ENCODE measurements at places on chromosomes 6 and 20.

DNA sequence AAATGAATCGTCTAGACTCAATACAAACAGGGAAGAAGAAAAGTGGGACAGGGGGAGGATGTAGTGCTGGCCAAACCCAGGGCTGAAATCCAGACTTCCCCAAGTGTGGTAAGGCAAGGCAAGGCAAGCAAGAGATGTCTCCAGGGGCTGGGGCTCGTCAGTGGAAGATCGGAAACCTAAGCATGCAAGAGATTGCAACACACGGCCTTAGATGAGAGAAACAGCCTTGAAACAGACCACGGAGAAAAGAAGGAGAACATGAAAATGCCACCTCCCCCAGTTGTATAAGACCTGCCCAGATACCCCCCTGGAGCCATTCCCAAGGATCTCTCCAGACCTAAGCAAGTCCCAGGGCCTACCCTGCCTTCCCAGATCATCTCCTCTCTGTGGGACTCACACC is 20.0 kb downstream of the VEGFA start:
- DNase-seq = no peak

GRCh38 chr6:84798257-84798656 is 33.9 kb upstream of the TBX18 start:
- no peak for DNase-seq

DNA sequence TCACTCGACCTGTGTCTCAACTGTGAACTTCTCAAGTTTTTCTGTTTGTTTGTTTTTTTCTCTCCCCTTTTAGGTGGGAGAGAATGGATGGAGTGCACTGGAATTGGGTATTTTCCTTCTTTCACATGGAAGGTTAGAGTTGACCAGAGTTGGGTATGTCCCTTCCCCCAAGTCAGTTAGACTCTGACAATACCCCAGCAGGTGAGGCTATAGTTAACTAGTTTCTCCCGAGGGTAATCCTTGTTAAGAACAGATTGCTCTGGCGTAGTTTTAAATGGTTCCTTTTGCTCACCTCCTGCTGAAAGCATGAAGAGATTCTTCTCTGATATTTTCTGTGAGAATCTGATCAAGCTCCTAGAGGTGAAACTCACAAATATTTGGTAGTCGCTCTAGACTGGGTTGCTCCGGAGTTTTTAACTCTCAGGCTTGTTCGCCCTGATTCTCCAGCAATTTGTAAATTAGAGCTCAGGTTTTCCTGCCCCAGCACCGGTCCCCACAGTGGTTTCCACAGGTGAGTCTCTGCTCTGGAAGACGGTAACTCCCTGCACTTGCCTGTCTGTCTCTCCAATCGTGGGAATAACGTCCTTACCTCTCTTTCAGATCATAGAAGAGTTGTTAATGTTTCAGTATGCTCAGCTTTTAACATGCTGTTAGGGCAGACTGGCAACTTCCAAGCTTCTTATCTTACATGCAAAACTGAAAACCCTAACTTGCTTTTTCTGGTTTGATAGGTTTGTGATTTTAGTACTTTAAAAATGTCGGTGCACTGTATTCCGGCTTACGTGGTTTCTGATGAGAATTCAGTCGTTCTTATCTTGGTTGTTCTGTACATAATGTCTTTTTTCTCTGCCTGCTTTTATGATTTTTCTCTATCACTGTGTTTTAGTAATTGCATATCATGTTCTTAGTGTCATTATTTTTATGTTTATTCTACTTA is 111.2 kb upstream of the HIVEP1 start:
- no peak for DNase-seq

GRCh38 chr6:108797951-108798669 is 50.1 kb upstream of the ARMC2 start:
- no peak for DNase-seq

DNA sequence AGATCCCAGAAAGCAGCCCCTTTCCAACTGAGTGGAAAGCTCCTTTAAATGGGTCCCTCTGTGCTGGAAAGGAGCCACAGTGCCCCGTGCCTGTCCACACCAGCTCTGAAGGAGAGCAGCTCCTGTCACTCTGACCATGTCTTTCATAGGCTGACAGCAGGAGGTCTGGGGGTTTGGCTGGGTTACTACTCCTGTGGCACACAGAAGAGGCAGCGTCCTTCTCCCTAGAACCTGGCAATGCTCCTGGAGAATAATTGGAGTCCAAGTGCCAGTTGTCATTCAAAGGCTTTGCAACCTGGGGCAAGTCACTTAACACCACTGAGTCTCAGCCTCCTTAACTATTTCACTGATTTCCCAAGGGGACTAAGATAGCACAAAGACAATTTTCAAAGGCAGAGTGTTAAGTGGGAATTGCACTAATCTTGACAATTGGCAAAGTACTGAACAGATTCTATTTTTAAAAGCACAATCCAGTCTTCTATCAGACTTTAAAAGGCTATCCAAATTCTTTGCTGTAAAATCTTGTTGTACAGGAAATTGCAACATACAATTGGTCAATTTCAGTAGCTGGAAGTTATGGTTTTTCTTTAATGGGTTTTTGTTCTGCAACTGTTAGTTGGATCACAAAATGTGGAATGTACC is 457.2 kb downstream of the KIF16B start:
- DNase-seq = no peak

DNA sequence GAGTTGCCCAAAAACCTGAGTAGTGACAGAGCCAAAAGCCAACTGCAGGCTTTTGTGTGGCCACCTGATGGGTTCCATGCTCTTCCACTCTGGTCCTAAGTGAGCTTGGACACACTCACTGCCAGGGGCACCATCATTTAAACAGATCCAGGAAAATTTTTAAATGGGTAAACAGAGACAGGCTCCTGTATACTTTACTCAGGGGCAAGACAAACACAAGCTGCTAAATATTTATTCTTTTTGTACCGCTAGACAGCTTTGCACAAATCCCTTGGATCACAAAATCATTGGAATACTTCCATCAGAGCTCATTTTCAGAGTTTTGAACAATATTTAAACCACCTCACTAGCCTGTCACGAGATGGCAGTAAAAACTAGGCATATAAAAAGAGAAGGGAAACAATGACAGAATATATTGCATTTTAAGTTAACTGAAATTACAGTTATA is 31.4 kb downstream of the GCLC start:
- no peak for DNase-seq

DNA sequence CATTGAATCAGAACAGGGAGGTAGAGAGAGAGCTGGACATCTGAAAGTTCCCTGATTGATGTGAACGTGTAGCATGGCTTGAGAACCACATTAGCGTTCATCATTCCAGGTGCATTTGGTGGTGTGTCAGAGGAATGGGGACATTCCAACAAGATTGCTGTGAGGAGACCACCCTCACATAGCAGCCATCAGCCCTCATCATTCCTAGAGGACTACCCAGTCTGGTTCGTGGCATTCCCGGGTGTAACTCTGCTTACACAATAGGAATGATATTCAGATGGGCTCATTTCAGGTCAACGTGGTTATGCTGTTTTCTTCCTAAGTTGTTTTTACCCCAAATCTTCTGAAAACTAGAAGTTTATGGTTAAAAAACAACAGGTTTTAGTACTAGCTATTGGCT is 62.2 kb upstream of the KLHL31 start:
- DNase-seq = no peak

DNA sequence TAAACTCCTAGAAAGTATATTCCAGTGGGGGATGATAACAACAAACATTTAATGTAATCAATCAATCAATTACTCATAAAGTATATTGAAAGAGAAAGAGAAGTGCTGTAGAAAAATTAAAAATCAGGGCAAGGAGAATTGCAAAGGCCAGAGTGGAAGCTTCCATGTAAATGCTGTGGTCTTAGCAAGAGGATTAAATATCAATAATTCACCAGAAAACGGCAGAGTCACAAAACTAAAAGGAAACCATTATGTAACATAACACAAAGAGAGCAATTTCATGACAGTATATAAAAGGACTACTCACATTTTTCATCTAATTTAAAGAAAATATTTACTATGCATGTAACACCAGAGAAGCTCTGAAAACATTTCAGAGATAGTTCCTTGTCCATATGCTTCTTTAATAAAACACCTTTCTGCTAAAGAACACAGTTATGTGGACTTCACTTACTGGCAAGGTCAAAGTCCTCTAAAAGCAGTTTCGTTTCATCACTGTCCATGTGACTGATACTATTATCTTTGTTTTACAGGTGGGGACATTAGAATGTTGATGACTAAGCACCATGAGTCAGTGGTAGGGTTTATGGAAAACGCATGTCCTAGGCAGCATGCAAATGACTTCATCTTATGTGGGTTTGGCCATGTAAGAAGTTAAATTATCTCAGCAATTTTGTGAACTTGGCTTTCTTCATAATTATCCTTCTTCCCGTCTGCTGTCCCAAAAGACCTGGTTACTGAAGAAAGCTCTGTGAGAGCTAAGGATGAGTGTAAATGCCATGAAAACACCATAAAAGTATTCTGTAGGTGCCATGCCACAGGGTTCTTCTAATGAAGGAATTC is 185.8 kb upstream of the TENT5A start:
- DNase-seq = no peak

- no peak for DNase-seq
These were observed 69.6 kb upstream of the TFB1M start for GRCh38 chr6:155383913-155384312.

DNA sequence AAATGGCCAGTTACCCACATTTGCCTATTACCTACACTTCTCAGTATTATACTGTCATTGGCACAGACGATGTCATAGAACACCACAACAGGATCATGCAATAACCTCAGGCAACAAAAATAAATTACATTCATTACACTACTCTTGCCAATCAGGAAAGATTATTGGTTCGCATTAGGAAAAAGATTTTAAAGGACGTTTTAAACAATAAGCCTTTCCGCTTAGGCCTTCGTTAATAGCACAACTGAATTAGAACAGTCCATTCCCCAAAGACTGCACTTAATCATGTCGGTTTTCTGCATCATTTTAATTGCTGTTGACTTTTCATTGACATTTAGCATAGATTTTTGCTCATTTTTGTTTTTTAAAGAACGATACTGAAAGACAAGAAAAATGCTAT is 912 bp upstream of the SENP6 start:
- no peak for DNase-seq

- DNase-seq = no peak
These were observed 905.4 kb upstream of the FLRT3 start for GRCh38 chr20:15242773-15243172.

- DNase-seq = no peak
These were observed 168.9 kb upstream of the CENPW start for GRCh38 chr6:126170978-126171382.

DNA sequence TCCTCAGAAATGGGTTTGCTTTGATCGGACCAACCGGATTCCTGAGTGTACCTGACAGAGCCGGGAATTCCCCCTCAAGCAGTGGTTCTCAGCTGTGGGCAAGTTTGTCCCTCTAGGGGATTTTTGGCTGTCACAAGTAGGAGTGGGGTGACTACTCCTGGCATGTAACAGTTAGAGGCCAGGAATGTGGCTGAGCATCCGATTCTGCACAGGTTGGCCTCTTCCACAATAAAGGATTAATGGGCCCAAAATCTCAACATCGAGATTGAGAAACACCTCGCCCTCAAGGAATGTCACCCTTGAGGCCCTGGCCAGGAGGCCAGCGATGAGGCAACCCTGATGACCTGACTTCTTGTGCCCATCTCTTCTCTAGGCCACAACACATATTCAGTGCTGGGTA is 7.9 kb downstream of the AGPAT4 start:
- no peak for DNase-seq

- no peak for DNase-seq
These were observed 51.3 kb upstream of the GLP1R start for GRCh38 chr6:38997128-38997761.

- DNase-seq = no peak
These were observed 56.5 kb upstream of the RNF144B start for GRCh38 chr6:18330548-18331081.

DNA sequence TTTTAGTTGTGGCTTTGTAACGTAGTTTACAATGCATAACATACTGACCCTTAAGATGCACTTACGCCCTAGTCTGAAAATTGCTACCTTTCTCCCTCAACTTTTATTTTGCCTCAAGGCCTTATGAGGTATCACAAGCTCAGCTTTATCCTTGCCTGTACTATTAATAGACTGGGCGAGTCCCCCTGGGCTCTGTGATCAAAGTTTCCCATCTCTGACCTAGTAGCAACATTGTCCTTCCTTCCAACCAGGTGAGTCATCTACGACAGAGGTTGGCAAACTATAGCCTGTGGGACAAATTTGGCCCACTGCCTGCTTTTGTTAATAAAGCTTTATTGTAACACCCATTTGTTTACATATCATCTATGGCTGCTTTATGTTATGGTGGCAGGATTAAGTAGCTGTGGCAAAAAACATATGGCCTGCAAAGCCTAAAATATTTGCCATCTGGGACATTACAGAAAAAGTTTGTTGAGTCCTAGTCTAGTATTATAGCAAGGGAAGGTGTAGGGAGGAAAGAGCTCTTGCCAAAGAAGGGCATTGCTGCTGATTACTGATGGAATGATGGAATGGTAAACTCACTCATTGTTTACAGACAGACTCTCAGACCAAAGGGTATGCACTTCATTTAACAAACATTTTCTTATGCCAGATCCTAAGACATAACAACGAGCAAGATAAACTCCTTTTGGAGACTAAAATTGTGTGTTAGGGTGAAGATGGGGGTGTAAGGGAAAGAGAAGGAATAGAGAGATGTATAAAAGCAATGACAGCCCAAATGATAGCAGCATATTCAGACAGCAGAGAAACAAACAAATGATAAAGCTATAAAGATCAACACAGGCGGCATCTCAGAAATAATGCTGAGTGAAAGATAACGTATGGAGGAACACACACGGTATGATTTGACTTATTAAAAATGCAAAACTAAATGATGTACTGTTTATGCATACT is 74.2 kb downstream of the SLC22A23 start:
- no peak for DNase-seq

DNA sequence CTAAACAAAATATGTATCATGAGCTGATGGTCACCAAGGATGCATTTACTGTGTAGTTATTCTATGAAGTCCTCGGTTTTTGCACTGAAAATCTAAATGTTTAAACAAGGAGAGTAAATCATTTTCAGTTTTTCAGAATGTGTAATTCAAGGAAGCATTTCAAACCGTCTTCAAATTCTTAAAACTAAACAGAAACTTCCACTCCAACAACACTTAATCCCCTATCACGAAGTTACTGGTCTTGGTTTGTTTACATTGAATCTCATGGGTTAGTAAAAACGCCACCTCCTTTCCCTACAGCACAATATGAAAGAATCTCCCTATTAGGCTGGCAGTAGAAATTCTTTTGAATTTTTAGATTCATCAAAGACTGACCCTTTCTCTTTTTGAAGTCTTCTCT is 192.9 kb downstream of the AIG1 start:
- DNase-seq = no peak

GRCh38 chr6:12296255-12296573 is 6.1 kb downstream of the EDN1 start:
- no peak for DNase-seq

GRCh38 chr20:36835453-36836198 is 40.3 kb upstream of the TLDC2 start:
- peak; percentile 95 for DNase-seq

- no peak for DNase-seq
These were observed 186.2 kb downstream of the HDGFL1 start for GRCh38 chr6:22755605-22756004.

DNA sequence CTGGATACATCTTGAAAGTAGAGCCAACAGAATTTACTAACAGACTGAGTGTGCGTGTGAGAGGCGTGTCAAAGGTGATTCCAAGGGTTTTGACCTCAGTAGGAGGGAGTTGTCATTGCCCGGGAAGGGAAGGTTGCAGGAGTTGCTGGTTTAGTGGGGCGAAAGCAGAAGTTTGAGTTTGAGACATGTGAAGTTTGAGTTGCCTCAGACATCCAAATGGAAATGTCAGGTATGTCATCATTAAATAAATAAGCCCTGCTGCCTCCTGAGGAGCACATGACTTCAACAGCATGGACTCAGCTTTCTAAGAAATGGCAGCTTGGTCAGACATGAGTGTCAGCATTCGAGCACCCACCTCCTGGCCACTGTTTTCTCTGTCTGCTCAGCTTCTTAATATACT is 26.6 kb upstream of the TGM2 start:
- peak; percentile 15 for DNase-seq
